ENCODE measurements at places on chromosomes 3 and 15.

DNA sequence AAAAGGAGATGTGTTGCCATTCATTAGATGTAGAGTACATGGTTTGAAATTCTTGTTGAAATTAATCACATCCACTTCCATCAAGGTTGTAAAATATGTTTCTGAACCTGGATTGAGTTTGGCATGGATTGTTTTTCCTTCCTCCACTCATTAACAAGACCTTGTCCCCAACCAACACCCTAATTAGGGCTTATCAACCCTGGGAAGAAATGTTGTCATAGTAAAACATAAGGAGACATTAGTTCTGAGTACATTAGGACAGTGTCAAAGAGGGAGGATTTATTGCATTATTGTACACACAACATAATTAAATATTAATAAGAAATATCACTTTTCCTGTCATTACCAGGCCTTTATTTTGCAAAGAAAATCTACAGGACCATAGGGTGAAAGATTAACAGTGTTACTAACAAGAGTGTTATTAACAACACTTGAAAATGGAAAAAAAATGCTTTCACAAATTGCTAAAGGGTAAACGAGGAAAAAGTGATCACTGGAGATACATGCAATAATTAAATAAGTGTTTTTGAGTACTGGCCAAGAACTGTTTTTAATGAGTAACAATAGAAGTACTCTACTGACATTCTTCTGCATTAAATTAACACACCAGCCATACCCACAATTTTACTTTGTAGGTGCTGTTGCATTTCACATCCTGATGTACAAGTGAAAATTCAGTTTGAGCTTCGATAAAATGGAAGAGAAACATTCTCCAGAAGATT is 30.4 kb upstream of the WDR72 start:
- no peak for DNase-seq

GRCh38 chr3:71916747-71917369 is 131.9 kb upstream of the PROK2 start:
- DNase-seq = no peak

DNA sequence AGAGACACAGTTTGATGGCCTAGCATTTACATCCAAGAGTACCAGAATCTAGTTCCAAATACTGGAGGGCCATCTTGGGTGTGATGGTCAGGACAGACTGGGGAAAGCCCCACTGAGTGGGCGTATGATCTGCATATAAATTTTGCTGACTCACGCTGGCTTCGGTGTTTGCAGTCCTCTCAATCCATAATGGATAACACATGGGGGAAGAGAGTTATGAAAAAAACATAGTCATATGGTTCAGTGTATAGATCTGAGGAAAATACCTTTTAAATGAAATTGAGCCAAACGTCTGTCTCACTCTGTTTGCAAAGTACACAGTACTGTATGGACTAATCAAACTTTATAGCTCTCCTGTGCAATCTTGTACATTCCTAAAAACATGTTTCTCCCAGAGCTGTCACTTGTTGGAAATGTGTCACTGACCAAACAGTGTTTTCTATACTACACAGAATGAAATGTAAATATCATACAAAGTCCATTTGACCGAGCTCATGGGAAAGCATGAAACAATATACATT is 125.3 kb upstream of the THBS1 start:
- no peak for DNase-seq

DNA sequence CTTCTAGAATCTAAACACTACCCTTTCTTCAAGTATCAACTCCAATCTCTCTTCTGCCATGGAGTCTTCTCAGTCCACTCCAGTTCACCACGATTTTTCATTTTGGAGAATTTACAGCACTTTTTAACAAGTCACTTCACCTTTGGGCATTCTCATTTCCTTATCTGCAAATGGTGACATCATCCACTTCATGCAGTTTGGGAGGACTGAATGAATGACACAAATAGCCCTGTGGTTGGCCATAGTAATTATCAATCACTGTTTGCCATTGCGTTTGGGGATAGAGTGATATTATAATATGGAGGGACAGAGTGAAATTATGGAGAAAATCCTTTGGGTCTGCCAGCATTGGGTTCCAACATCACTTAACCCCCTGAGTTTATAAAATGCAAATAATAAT is 38.0 kb upstream of the TM4SF1 start:
- no peak for DNase-seq

DNA sequence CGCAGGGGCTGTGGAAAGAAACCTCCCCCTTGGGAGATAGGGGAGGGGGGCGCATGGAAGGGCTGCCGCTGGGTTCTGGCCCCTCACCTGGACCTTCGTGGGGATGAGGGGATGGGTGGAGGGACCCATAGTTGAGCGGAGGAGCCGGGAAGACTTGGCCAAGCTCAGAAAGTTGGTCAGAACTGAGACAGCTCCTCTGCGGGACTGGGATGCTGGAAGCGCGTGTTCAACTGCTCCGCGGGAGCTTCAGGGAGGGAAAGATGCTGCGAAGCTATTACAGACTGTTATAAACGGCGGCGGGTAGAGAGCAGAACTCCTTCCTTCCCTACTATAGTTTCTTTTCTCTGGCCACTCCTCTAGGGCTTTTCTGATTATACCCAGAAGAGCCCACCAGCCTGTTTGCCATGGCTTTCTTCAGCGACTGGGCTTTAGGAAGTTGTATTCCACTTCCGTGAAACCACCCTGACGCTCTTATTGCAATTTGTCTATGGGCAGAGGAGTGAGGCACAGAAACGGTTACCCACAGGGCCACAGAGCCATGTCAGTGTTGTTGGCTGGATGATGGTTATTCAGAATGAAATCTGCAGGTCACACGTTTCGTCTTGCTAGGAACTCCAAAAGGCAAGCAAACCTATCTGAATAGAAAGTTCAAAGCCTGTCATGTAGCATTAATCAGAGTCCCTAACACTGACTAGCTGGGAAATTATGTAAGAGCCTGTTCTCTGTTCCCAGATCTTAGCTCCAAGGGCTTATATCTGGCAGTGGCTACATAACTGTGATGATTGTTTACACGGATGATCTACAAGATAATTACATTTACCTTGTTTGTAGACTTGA is 1.1 kb downstream of the SYNPR start:
- DNase-seq = no peak

DNA sequence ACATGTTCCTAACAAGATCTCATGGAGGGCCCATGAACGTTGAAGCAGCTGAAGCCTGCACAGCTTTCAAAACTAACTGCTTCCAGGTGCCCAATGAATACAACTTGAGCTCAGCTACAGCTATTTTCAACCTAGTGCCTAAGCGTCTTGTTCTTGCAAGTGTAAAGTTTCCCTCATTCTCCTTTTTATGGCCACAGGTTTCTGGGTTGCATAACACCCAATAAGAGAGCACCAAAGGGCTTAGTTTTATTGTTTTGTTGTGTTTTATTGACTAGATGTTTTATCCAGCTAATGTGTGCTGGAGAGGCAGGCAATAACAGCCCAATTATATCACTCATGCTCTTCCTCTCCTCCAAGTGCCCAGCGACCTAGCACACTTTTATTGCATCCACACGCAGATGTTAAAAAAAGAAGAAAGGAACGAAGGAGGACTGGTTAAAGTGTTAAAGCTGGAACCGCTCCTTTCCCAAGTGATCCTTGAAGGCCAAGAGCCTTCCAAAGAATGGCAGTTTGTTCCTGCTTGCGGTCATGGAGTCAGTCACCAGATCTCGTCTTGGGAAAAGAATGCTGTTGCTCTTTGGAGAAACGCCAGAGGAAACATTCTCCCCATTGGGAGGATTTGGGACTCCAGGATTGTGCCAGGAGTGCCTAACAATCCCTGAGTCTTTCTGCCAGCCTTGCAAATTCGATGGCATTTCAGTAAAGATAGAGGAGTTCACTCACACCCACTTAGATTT is 156.9 kb downstream of the MEX3B start:
- no peak for DNase-seq

DNA sequence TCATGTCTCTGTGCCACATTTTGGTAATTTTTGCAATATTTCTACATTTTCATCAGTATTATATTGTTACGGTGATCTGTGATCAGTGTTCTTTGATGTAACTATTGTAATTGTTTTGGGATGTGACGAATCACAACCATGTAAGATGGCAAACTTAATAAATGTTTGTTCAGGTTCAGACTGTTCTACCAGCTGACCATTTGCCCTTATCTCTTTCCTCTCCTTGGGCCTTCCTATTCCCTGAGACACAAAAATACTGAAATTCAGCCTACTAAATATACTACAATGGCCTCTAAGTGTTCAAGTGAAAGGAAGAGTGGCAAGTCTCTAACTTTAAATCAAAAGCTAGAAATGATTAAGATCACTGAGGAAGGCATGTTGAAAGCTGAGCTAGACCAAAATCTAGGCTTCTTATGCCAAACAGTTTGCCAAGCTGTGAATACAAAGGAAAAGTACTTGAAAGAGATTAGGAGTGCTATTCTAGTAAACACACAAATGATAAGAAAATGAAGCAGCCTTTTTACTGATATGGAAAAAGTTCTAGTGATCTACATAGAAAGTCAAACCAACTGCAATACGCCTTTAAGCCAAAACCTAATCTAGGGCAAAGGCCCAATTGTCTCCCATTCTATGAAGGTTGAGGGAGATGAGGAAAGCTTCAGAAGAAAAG is 952.8 kb downstream of the ROBO1 start:
- no peak for DNase-seq

- DNase-seq = no peak
Observed at GRCh38 chr3:150286390-150287147, 121.5 kb upstream of the TSC22D2 start.

GRCh38 chr3:129908417-129908816 is 14.9 kb upstream of the TMCC1 start:
- no peak for DNase-seq

DNA sequence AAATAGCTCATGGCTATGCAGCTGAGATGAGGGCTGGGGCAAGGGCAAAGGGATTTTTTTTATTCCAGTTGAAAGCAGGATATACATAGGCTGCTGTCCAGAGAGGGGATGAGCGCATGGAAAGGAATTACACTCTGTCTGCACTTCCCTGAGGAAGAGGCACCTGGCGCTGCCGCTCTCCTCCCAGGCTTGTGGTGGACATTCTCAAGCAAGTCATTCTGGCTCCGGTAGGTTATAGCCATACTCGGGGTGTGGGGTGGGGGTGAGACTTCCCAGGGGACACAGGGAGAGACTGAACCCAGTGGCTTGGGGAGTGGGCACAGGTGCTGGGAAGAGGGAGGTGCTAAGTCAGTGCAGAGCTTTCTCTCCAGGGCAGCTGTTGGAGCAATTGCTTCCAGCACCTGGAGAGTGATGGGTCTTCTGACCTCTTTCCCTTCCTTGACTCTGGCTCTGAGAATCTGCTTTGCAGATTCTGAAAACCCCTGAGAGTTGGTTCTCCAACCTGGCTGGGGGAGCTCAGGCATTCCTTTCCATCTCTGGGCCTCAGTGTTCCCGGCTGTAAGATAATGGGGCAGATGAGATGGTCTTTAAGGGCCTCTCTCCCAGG is 24.3 kb downstream of the CYP8B1 start:
- DNase-seq = no peak

DNA sequence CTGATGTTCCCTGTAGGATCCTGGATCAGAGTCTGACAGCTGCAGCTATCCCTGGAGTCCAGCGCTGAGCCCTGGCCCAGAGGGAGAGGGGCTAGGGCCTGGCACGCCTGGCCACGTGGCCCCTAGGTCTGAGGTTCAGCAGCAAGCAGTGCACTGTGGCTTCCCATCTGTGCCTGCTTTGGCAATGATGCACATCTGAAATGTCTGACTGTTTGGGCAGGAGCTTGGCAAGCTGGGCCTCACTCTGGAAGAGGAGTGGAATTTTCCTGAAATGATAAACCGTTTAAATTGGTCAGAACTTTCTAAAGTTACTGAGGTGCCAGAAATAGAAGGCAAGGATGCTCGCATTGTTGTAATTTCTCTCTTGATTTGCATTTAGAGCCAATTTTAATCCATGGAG is 48.8 kb upstream of the MRPS22 start:
- no peak for DNase-seq

GRCh38 chr3:116314476-116314875 is 130.8 kb downstream of the LSAMP start:
- no peak for DNase-seq

DNA sequence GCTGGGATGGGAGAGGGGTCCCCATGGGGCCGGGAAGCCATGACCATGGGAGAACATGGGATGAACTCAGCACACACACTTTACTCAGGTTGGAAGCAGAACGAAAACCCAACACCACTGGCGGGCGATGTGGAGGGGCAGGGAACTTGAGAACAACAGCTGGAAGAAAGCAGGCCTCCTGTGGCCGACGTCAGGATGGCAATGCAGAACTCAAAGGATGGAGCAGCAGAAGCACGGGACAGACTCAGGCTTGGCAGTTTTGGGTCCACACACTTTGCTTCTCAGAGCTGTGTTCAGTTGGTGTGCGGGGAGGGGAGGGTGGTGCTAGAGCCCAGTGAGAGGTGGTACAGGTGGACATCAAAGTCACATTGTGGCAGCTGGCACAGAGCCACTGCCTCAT is 80.7 kb downstream of the SEC22A start:
- DNase-seq = no peak

DNA sequence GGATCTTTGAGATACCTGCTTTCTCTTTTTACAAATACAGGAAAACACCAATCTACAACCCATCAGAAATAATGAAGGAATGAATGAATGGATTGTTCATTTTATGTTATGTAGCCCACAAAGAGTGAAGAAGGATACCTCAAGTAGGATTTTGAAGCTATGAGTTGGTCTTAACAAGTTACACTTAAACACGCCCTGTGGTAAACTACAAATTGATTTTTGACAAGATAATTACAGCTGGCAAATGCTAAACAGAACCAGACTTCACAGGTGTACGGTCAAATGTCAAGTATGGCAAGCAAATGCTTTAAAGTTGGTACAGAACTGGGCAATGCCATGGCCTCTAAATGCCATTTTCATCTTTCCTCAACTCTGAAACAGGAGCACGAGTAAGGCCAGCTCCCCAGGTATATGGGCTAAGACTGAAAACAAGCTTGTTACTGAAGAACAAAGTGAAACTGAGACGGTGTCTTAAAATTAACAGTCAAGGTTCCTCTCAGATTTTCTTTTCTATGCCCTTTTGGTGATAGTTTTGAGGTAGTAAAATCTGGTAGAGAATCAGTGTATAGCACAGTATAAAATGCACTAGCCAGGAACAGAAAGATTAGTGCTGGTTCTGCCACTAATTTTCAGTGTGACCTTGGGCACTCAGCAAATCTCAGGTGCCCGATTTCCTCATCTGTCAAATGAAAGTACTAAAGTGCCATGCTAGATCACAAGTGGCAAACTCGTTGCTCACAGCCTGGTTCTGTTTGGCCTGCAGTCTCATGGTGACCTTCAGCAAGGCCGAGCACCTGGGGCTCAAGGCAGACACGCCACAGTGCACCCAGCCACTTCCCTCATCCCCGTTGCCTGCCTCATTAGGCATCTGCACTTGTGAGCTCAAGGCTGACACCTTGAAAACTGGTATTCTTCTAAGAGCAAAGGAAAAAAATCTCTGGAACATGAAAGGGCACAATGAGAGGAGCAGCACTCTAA is 9.5 kb downstream of the RUVBL1 start:
- DNase-seq = no peak

- DNase-seq = no peak
Observed at GRCh38 chr3:123684209-123684608, 99.4 kb upstream of the HACD2 start.

GRCh38 chr3:118472586-118472985 is 562.1 kb downstream of the IGSF11 start:
- DNase-seq = no peak
